ENCODE measurements at places on chromosomes 13 and 19.

DNA sequence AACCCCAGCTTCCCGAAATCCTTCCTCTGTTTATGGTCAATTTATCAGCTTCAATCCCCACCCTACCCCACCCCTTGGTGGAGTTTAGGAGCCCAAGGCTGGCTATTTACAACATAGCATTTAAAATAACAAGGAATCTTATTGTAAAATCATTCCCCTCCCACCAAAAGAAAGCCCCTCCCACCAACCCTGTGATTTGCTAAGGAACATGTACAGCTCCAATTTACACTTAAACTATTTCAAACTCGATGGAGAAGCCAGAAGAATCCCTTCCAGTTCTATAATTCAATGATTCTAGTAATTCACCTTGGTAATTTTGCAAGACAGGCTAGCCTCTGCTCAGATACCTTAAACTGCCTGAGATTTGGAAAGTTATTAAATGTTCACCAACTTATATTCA is 3.0 kb downstream of the LATS2 start:
- no peak for DNase-seq

GRCh38 chr19:50315773-50316448 is 13.3 kb downstream of the KCNC3 start:
- no peak for DNase-seq

GRCh38 chr19:16571283-16571682 is 932 bp downstream of the SLC35E1 start:
- peak; percentile 44 for DNase-seq

DNA sequence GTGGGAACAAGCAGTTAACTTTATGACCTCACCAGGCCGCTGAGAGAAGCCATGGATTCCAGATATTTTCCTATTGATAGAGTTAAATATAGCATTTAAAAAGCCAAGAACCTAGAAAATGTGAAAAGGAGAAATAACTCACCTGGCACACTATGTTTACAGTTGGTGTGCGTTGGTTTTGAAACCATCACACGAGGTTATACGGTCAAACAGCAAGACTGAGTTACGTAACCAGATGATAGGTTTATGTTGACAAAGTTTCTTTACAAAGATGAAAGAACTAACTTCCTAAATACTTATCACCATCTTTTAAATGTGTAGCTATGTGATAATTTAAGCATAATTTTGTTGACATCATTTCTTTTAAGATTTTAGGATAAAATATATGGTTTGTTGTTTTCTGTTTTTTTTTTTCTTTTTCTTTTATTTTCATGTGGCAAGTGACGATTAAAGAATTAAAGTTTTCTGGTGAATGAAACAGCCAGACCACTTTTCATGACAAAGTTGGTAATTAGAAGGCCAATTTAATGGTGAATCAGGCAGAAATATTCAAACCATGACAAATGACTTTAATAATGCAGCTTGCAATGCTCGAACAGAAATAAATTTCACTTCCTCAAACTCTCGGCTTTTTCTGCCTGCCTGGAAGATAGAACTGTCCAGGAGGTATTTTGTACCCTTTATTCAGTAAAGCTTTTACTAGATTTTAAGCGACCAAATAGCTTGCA is 339.1 kb upstream of the OBI1 start:
- DNase-seq = no peak
